ENCODE measurements at places on chromosomes 3 and 15.

- no peak overlapping the region for H3K4me3 ChIP-seq
- H3K27me3 ChIP-seq = no peaks in the 10 kb centered on the region
- no peaks in the 10 kb centered on the region for H3K36me3 ChIP-seq
- no peak for DNase-seq
- H3K4me1 ChIP-seq = peaks cover 8% of the 10 kb centered on the region
- peak overlapping the region; percentile 84 for H3K27ac ChIP-seq
Measured at GRCh38 chr3:72171463-72171881, 386.5 kb upstream of the PROK2 start.

DNA sequence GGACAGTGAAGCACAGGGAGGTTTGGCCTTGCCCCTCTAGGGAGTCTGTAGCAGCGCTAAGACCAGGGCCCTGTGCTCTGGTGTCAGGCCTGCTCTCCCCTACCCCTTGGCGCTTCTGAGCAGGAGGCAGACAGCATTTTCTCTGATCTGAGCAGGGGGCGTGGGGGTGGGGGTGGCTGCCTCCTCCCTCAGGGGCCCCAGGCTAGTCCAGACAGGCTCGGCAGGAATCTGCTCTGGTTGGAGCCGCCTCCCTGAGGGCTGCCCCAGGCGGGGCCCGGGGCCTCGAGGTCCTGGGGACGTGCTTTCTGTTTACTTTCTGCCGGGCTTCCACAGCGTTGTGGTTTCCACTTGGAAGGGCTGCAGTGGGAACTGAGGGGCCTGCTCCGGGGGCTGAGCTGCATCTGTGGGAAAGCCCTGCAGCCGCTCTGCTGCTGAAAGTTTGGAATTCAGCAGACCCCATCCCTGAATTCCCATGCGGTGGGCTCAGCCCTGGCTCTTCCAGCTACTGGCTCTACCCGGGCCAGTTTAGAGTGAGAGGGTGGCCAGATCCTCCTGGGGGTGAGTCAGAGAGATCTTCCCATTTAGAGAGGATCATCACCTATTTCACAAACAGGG is 105.4 kb downstream of the LINGO1 start:
- peaks cover 26% of the 10 kb centered on the region for H3K4me1 ChIP-seq
- H3K27me3 ChIP-seq = no peaks in the 10 kb centered on the region
- H3K36me3 ChIP-seq = no peaks in the 10 kb centered on the region
- peak overlapping the region; percentile 25 for H3K27ac ChIP-seq
- no peak overlapping the region for H3K4me3 ChIP-seq

- H3K27me3 ChIP-seq = no peaks in the 10 kb centered on the region
- no peaks in the 10 kb centered on the region for H3K4me1 ChIP-seq
- H3K4me3 ChIP-seq = no peak overlapping the region
- DNase-seq = no peak
Measured at GRCh38 chr15:71424765-71425164, 309.5 kb downstream of the THSD4 start.

- H3K27me3 ChIP-seq = no peaks in the 10 kb centered on the region
- no peaks in the 10 kb centered on the region for H3K36me3 ChIP-seq
- H3K4me1 ChIP-seq = no peaks in the 10 kb centered on the region
- no peak for DNase-seq
- H3K27ac ChIP-seq = no peak overlapping the region
- H3K4me3 ChIP-seq = no peak overlapping the region
Measured at GRCh38 chr3:101529816-101530685, 17.0 kb upstream of the SENP7 start.

DNA sequence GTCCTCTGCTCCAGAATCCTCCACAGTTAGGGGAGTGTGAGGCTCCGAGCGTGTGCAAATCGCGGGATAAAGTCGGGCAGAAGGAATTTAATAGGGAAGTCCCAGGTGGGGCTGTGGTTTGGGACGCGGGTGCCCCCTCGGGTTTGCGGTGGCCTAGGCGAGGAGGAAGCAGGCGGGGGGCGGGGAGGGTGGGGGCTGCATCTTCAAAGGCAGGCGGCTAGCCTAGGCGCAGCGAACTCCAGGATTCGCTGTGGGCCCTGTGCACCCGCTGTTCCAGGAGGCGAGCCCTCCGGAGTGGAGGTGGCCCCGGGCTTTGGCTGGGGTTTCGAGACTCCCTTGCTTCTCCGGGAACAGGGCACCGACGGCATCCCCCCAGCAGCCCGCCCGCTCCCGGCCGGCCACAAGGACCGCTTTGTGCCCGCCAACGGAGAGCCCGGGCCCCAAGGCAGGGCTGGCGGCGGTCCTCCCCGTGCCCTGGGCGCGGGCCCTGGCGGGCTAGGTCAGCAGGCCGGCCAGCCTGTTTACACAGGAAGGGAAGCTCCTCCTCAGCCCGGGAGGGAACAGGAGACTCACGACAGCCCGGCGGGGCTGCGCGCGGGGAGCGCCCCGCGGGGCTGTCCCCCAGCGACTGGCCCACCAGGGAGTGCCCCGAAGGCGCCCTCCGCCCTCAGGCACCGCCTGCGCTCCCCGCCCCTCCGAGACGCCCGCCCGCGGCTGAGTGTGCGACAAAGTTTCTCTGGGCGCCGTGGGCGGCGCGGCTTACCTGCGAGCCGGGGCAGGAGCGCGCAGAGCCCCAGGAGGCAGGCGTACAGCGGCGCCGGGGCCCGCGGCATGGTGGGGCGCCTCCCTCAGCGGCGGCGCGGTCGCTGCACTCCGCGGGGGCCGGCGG is 753 bp downstream of the ITGB5 start:
- peaks cover 13% of the 10 kb centered on the region for H3K27me3 ChIP-seq
- no peak for DNase-seq
- peak overlapping the region; percentile 62 for H3K4me3 ChIP-seq
- H3K4me1 ChIP-seq = peaks cover 77% of the 10 kb centered on the region
- H3K36me3 ChIP-seq = no peaks in the 10 kb centered on the region

- no peaks in the 10 kb centered on the region for H3K4me1 ChIP-seq
- no peak overlapping the region for H3K4me3 ChIP-seq
- no peaks in the 10 kb centered on the region for H3K36me3 ChIP-seq
- no peak for DNase-seq
Measured at GRCh38 chr15:55694652-55695150, 48.3 kb downstream of the PRTG start.

GRCh38 chr3:67737906-67738865 is 83.8 kb upstream of the SUCLG2 start:
- no peak overlapping the region for H3K4me3 ChIP-seq
- H3K36me3 ChIP-seq = no peaks in the 10 kb centered on the region
- no peak overlapping the region for H3K27ac ChIP-seq
- no peak for DNase-seq
- no peaks in the 10 kb centered on the region for H3K4me1 ChIP-seq
- H3K27me3 ChIP-seq = no peaks in the 10 kb centered on the region

GRCh38 chr3:167938516-167938915 is 157.2 kb downstream of the GOLIM4 start:
- no peak overlapping the region for H3K4me3 ChIP-seq
- H3K27me3 ChIP-seq = no peaks in the 10 kb centered on the region
- no peaks in the 10 kb centered on the region for H3K36me3 ChIP-seq

DNA sequence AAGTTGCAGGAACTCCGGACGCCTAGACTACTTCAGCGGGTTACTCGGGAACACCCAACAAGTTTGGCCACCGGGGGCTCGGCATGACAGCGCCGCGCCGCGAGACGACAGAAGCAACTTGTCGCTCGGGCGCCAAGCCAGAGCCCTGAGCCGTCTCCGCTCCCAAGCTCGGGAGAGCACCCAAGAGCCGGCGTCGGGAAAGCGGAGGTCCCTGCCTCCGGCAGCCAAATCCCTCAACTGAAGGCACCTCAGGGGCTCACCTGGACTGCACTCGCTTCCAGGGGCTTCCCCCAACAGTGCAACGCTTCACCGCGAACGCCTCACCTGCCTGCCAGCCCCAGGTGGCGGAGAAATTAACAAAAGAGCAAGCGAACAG is 640 bp downstream of the MB21D2 start:
- no peaks in the 10 kb centered on the region for H3K27me3 ChIP-seq
- H3K27ac ChIP-seq = peak overlapping the region; percentile 81
- no peak for DNase-seq
- H3K36me3 ChIP-seq = no peaks in the 10 kb centered on the region
- H3K4me1 ChIP-seq = peaks cover 4% of the 10 kb centered on the region

GRCh38 chr3:126545544-126545943 is 13.2 kb downstream of the C3orf22 start:
- no peaks in the 10 kb centered on the region for H3K36me3 ChIP-seq
- no peak overlapping the region for H3K4me3 ChIP-seq
- peaks cover 4% of the 10 kb centered on the region for H3K4me1 ChIP-seq
- DNase-seq = no peak
- H3K27me3 ChIP-seq = no peaks in the 10 kb centered on the region
- no peak overlapping the region for H3K27ac ChIP-seq

Data from esophagus squamous epithelium (tissue), 5 donors.